Ascending aorta (tissue), 2 donors: ENCODE measurements at places on chromosomes 7 and 10. TPM values are rescaled to one million over a fixed set of nuclear protein-coding genes. Genes with fewer than 3 reads are reported as not detected.

- no peak for DNase-seq
Observed at GRCh38 chr10:131274133-131274880, 37.2 kb downstream of the TCERG1L start.

- no peak for DNase-seq
Observed at GRCh38 chr7:39825401-39825980, 124.6 kb upstream of the CDK13 start.

DNA sequence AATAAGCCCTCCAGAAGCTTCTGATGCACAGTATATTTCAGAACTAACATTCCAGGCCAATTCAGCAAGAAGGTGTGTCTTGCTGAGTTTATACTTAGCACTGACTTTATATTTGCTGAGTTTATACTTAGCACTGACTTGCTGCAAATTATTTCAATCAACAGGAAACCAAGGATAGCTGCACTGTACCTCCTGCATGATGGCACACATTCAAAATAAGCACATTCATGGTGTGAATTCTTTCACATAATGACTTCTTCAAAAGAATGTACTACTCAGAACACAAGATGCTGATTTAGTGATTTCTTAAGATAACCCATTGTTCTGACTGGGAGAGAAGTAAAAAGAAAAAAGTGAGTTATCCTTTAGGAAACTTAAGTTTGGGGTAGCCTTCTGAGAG, 52.0 kb downstream of the JAZF1 start:
- DNase-seq: no peak

- DNase-seq: no peak
Observed at GRCh38 chr7:127789031-127789430, 137.0 kb downstream of the SND1 start.

GRCh38 chr10:127182161-127182560, 14.2 kb downstream of the INSYN2A start:
- DNase-seq: no peak

CPVL gene
- 15.2 TPM for total RNA-seq

DNA sequence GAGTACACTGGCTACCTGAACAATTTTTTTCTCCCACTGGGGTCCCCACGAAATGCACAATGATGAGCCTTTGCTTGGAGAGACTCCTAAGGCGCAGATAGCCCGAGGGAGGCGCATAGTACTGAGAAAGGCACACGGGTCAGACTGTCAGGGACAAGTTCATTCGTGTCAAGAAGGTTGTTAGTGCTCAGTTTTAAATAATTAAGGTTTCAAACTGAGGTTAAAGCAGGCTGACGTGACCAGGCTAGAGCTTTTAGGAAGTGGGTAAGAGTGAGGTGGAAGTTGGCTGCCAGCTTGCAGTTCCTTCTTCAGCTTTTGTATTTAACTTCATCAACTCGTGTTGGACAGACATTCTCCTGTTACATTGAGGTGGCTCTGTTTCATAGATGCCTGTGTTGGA, 31.6 kb downstream of the RBM33 start:
- no peak for DNase-seq

PPP1R17 gene
- total RNA-seq: not detected
